GM12892 (cell line): ENCODE measurements at places on chromosomes 12 and 14.

GRCh38 chr12:31861360-31861759, 97.9 kb upstream of the RESF1 start:
- no peak for DNase-seq

GRCh38 chr12:44544018-44544417, 332.1 kb downstream of the NELL2 start:
- DNase-seq: no peak

- no peak for DNase-seq
These were observed 217.9 kb downstream of the PIK3C2G start for GRCh38 chr12:18479256-18479655.

DNA sequence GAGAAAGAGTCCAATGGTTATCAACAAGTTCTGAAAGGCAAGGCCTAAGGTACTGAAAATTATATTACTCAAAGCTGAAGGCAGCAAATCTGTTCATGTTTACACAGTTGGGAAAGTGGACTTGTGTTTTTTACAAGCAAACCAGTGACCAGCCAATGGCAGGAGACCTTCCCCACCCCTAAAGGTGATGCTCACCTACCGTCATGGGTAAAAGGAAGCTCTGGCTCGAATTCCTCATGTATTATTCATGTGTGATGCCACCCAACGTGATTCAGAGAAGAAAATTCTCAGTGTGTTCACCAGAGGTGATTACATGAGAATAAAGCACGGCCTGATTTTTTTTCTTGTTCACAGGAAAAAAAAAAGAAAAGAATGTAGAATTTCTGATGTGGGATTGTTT, 1161.2 kb upstream of the SEL1L start:
- no peak for DNase-seq

GRCh38 chr12:43320281-43320680, 231.7 kb downstream of the ADAMTS20 start:
- no peak for DNase-seq

DNA sequence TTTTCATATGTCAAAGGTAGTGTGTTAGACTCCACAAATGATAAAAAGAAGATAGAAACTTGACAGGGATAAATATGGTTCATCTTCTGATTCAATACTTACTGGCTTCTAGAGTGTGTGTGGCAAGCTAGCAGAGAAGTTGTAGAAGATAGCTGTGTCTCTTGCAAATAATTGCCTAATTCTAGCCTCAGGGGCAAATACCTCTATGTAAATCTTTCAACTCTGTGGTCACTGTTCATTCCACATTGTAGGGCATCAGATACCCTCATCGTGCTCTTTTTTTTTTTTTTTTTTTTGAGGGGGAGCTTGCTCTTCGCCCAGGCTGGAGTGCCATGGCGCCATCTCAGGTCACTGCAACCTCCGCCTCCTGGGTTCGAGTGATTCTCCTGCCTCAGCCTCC, 1.7 kb downstream of the OLR1 start:
- no peak for DNase-seq

DNA sequence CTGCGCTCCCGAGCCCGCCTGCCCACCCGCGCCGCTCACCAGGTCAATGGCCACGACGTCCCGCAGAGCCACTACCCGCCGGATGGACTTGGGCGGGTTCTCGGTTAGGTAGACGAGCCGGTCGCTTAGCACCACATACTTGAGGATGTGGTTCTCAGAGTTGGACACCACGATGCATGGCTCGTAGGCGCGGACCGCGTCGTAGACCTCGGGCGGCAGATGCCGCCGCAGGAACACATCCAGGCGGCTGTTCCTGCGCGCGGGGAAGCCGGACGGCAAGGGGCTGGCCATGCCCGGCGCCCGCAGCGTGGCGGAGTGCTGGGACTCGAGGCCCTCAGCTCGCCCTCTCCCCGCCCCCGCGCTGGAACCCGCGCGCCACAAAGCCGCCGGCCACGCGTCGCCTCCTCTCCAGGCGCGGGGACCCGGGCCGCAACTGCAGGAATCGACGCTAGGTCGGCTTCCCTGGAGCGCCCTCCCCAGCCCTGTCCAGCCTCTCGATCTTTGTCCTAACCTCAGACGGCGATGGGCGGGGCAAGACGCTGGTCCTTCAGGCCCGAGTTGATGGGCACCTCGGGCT, at the start of gene C12orf56:
Gene C12orf56, minus strand, starts transcription at position 484 of the 577 bp plus-strand sequence. Its CDS starts 193 bp downstream, at position 291.
- no peak for DNase-seq

- no peak for DNase-seq
These were observed 25.3 kb upstream of the FAM181A start for GRCh38 chr14:93901813-93902212.

GRCh38 chr14:90674716-90675115, 141.5 kb downstream of the TTC7B start:
- no peak for DNase-seq

DNA sequence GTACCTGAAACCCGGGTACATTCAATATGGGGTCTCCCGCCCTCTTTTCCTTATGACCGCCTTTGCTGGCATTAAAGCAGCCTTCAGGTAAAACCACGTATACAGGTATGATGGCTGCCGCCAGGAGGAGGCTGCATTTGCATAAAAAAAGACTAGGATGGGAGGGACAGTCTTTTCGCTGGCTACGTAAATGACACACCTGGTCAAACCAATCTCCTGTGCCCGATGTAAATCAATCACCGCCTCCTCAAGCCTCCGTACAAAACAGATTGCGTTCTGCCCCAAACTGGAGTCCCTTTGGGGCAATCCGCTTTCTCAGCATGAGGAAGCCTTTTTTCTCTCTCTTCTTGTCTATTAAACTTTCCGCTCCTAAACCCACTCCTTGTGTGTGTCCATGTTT, 8.1 kb upstream of the ALDH1L2 start:
- DNase-seq: no peak
